ENCODE measurements at places on chromosomes 4 and X. TPM values are rescaled to one million over a fixed set of nuclear protein-coding genes. Genes with fewer than 3 reads are reported as not detected.

PFKFB1 gene
- polyA plus RNA-seq, result 0.07 TPM

CENPU gene
- polyA plus RNA-seq, result 2.8 TPM

PRPS1 gene
- 72.3 TPM for polyA plus RNA-seq

OCIAD2 gene
- polyA plus RNA-seq, result 20.0 TPM

DNA sequence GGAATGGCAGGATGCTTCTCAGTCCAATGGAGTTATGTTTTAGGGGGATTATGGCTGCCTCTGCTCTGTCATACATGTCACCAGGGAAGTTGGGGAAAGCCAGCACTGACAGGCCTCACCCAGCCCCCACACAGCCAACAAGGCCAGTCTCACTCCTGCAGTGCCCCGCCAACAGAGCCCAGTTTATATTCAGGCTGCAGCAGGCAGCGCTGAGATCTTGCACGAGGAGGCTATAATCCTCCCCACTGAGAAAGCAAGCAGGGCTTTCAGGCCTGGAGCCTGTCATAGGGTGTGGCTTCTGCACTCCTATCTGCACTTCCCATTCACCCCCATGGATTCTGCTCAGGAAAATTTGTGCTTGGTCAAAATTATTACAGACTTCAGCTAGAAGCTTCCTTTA is 25.1 kb downstream of the ADAD1 start:
- DNase-seq, result no peak

GRCh38 chr4:98314791-98315565 is 53.8 kb downstream of the RAP1GDS1 start:
- no peak for DNase-seq

- no peak for DNase-seq
Observed at GRCh38 chr4:70402762-70403161, 5.0 kb downstream of the OPRPN start.

DNA sequence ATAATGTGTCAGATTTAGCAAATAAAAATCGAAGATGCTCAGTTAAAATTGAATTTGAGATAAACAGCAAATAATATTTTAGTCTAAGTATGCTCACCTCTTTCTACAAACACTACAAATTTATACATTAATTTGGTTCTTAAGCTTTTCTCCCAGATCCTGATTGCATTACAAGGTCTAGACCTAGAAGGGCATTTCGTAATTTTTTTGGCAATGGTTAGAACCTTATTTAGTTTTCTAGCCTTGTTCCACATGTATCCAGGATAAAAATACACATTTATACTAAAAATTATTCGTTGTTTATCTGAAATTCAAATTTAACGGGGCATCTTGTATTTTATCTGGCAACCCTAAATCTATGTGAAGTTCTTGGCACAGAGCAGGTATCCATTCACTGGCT is 2.5 kb upstream of the CDKL5 start:
- no peak for DNase-seq
